Neural progenitor cell (in vitro differentiated cells): ENCODE measurements at places on chromosomes 4 and X.

- no peak for DNase-seq
Observed at GRCh38 chr4:94504545-94504944, 52.8 kb downstream of the PDLIM5 start.

GRCh38 chr4:110197529-110198042, 829 bp downstream of the ELOVL6 start:
- peak; percentile 38 for DNase-seq

DNA sequence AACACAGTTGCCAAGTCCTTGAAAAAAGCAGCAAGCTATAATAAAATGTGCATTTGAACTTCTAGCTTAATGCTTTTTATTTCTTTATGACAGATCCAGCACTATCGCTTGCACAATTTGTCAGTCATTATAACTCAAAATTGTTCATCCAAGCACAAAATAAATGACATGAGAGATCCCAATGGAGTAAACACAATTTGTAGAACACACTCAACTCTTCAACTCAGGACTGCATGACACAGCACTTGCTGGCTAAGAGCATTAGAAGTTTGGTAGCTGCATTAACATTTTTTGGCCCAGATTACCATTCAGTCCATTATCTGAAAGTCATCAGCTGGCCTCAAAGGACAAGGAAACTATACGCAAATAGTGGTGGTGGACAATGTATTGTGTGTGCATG, 530.1 kb downstream of the INPP4B start:
- DNase-seq, result no peak

DNA sequence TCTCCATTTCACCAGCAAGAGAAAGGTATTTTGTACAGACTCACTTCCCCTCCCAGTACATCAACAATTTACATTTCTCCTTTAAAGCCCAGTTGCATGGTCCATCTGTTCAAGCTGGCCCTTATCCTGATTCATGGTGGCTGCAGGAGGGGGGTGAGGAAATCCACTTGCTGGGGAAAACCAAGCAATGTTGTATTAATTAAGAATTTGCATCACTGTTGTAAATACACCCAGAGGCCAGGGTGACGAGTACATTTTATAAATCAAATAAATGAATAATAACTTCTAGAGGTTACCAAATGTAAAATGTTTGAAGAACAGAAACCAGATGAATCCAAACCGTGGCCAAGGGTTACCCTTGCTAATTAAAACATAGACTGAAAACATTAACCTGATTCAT, 395.9 kb upstream of the INTU start:
- no peak for DNase-seq

DNA sequence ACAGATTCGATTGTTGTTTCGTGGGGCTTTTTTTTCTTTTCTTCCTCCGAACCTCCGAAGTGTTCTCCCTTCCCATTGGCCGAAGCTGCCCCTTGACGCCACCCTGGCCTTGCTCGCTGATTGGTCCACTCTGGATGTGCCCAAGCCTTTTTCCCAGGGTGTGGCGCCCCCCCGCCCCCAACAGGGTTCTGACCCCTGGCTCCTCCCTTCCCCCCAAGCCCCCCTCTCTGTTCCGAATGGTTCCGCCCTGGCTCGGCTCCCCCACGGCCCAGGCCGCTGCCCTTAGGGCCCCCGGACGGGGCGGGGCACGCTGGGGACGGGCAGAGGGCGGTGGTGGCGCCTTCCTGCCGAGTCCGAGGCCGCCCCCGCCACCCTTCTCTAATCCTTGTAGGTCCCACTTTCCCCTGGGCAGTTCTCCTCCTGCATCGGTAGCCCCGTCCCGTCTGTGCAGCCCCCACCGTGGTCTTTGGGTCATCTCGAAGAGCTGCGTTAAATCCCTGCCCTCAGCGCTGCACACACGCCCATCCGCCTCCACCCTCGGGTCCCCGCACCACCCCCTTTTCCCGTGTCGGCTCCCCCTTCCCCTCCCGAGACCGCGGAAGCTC, 25.5 kb downstream of the UTP14A start:
- peak; percentile 93 for DNase-seq

- DNase-seq, result peak; percentile 76
Observed at GRCh38 chr4:158496030-158496741, 25.5 kb upstream of the RXFP1 start.

- DNase-seq, result no peak
Observed at GRCh38 chrX:112868586-112868985, 28.0 kb upstream of the AMOT start.
